ENCODE measurements at places on chromosomes 11 and 22.

GRCh38 chr11:122668562-122669090, 13.1 kb downstream of the UBASH3B start:
- no peak for DNase-seq

GRCh38 chr11:46353698-46354097, 6.4 kb downstream of the DGKZ start:
- no peak for DNase-seq

- no peak for DNase-seq
These were observed 1.7 kb downstream of the ZBTB16 start for GRCh38 chr11:114061048-114061680.

GRCh38 chr11:106690923-106691322, 327.4 kb downstream of the GUCY1A2 start:
- DNase-seq = no peak

DNA sequence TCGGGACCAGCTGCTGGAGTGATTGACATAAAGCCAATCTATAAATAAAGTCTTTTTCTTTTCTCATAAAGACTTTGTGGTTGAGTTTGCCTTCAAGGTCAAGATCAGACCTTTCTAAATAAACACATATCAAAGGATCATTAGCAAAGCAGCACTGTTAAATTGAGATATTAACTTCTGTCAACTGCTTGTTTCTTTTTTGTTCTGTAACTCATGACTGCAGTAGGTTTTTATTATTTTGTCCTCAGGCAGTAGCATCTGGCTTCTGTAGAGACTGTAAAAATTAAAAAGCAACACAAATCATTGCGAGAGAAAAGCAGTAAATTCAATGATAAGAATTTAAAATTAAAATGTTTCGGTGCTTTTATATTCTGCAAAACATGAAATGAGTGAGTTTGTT, 77.7 kb upstream of the NNMT start:
- DNase-seq = no peak

DNA sequence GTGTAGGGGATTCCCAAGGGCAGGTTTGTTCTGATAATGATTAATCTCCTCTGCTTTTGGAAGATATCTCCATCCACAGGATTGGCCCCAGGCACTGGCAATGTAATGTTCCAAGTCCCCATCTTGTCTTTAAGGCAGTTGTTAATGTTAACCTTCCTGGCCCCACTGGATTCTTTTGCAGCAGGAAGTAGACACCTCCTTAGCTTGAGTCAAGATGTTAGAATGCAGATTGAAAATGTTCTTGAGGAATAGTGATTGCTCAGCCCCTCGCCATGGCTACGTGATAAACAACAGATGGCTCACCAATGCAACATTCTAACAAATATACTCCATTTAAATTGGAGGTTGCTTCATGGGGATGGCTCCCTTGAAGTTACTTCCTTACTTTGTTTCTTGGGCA, 7.3 kb downstream of the HEPHL1 start:
- DNase-seq = no peak

DNA sequence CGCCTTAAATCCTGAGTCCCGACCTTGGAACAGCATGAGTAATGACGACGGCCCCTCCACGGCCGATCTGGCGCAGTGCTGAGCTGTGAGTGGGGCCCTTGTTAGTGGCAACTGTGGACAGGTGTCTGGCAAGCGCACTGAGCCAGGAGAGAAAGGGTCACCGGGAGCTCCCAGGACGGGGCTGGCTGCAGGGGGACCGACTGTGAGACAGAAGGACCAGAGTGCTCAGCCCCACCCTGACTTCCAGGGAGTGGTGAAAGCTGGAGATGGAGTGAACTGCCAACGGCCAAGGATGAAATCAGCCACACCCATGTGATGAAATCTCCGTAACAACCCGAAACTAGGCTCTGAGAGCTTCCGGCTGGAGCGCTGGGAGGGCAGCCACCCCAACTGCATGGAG, 228.6 kb downstream of the BRD1 start:
- no peak for DNase-seq
